ENCODE measurements at places on chromosomes 2 and 18.

DNA sequence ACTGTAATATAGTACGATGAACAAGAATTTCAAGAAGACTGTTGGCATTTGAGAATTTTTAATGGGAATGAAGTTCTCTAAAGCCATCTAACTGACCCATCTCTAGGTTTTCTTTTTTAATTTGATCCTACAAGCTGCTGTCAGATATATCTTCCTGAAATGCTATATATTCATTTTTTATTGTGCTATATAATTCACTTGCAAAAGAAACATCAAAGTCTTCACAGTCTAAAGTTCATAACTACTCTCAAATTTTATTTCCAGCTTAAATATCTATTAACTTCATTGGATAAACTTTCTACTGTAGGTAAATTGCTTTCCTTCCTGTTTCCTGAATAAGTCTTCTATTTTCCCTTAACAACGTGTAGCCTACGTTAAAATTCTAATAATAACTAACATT lies 3.7 kb downstream of the SCYGR2 start:
- no peak for DNase-seq

- DNase-seq = no peak
Measured at GRCh38 chr2:84527137-84528129, 11.1 kb downstream of the DNAH6 start.

- DNase-seq = no peak
Measured at GRCh38 chr2:127106457-127106990, 430 bp downstream of the BIN1 start.

DNA sequence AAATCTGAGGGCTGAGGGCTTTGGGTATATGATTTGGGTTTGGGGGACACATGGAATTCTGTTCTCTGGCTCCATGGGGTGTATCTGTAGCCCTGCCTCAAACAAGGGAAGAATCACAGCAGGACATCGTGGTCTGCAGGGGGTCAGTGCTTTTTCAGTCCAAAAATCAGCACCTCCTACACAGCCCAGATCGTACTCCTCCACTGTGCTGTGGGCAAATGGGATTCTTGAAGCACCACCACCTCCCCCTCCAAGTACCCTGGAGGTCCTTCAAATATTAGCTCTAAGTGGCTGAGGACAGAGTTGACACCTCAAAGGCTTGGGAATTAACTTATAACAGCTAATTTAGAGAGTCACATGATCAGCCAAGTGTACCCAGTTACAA lies 41.5 kb downstream of the EPHA4 start:
- DNase-seq = no peak
